Activated T-helper 2 cell treated with anti-CD3 and anti-CD28 coated beads, Interferon-gamma antibody, Interleukin-2, Interleukin-4, amounts not matched to agents 10 μg/mL and 5 μg/mL and 100 μg/mL, durations not matched to agents 14 hours and 24 hours and 36 hours (primary cell): ENCODE measurements at places on chromosomes 12 and 14. TPM values are rescaled to one million over a fixed set of nuclear protein-coding genes. Genes with fewer than 3 reads are reported as not detected.
A peak's percentile ranks its signal among the peaks of the same experiment; 100 is the strongest.

The DHH gene
- not detected in 2 replicates for total RNA-seq

The GARIN6 gene
- not detected in 2 replicates for total RNA-seq

The FAM181A gene
- not detected in 2 replicates for total RNA-seq

The CISTR gene
- total RNA-seq: not detected in 2 replicates

GRCh38 chr14:92108345-92109254 is 2.2 kb upstream of the ATXN3 start:
- DNase-seq: no peak

The MYH6 gene
- 0.11 and 0.14 TPM in 2 replicates for total RNA-seq

The DAO gene
- not detected in 2 replicates for total RNA-seq

DNA sequence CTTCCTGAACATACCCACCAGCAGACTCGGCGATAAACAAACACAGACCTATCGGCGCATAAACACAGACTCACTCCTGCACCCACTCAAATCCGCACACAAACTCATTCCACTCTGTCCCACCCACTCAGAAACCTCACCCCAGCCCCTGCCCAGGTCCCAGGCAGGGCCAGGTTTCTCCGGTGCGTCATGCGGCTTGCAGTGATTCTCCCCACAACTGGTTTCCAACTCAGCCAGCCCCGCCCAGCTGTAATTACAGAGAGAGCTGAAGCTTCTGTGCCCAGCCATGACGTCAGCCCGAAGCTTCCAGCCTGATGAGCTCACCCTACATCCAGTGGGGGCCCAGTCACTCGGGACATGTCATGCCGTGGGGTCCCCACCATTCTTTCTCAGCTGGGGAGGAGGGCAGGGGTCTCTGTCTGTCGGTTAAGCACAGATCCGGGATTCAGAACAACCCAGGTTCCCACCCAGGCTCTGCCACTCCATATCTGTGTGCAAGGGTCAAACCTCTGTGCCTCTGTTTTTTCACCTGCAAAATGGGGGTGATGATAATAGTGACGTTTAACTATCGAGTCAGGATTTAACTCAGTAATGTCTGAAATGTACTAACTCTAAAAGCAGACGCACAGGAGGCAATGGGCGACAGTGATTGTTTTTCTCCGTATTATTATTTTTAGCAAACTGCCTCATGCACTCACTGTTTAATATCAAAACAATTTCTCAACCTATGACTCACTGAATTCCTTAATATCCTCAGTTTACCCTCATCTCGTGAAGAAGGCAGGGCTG is 2.3 kb upstream of the HSPB8 start:
- no peak for DNase-seq

The RTRAF gene
- 192 and 212 TPM in 2 replicates for total RNA-seq

- DNase-seq: peak; percentile 30
Measured at GRCh38 chr12:12724421-12725085, 7.4 kb downstream of the CDKN1B start.

DNA sequence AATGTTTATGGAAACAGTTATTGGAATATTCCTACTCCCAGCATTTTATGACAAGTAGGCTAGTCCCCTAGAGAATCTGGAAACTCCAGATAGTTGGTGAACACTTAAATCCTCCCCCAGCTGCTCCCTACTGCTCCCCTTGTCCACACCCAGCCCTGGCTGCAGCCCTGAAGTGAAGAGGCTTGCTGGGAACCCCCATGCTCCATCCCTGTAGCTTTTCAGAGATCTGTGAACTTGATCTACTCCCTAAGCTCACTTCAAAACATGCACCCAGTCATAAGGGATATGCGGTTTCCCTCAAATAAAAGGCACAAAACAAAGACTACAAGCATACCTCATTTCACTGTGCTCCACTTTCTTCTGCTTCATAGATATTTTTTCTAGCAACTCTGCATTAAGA is 33.2 kb downstream of the EGLN3 start:
- no peak for DNase-seq

The TEX22 gene
- 4.7 and 5.0 TPM in 2 replicates for total RNA-seq

DNA sequence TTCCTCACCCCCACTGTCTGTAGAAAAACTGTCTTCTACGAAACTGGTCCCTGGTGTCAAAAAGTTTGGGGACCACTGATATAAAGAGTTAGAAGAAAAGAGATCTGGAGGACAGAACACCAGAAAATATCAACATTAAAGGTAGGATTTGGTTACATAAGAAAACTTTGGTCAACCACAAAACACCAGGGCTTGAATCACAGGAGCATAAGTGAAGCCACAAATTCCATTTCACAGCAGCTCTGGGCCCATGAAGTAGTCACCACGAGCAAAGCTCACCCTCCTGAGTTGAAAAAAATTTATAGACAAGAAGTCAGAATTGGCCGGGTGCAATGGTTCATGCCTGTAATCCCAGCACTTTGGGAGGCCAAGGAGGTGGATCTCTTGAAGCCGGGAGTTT is 19.4 kb downstream of the RALGAPA1 start:
- no peak for DNase-seq

- DNase-seq: no peak
Measured at GRCh38 chr14:68297039-68297438, 477.5 kb downstream of the RAD51B start.

GRCh38 chr12:126247936-126248335 is 1182.7 kb downstream of the AACS start:
- no peak for DNase-seq

- DNase-seq: no peak
Measured at GRCh38 chr14:95559203-95559602, 24.4 kb downstream of the GLRX5 start.

The ADAM21 gene
- total RNA-seq: not detected in 2 replicates

DNA sequence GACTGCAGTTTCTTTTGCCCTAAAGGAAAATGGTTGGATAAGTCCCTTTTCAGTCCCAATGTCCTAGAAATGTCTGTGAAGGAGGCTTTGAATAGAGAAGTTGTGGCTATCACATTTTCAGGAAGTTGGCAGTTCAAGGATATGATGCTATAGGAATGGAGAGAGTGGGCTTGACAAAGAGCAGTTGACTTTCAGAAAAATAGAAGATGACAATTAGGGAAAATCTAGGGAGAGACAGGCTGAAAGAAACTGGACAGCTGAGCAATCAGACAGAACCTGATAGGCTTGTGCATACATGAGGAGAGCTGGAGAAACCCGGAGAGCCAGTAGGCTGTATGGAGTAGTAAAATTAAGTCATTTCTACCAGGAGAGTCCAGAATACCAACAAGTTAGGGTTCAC is 50.5 kb downstream of the LMNTD1 start:
- no peak for DNase-seq

The SDR9C7 gene
- not detected in 2 replicates for total RNA-seq

The SERPINA10 gene
- total RNA-seq: not detected in 2 replicates

- no peak for DNase-seq
Measured at GRCh38 chr14:50521912-50522341, 10.4 kb downstream of the MAP4K5 start.
